T47D (cell line): ENCODE measurements at places on chromosomes 5 and 9.

- DNase-seq: no peak
These were observed 82.4 kb downstream of the PCSK1 start for GRCh38 chr5:96350678-96351077.

GRCh38 chr9:100056561-100056960 is 42.2 kb downstream of the ERP44 start:
- DNase-seq: no peak

GRCh38 chr9:14314929-14315874 is 1.3 kb upstream of the NFIB start:
- peak; percentile 69 for DNase-seq

GRCh38 chr5:50969151-50970031 is 303.0 kb downstream of the PARP8 start:
- no peak for DNase-seq

DNA sequence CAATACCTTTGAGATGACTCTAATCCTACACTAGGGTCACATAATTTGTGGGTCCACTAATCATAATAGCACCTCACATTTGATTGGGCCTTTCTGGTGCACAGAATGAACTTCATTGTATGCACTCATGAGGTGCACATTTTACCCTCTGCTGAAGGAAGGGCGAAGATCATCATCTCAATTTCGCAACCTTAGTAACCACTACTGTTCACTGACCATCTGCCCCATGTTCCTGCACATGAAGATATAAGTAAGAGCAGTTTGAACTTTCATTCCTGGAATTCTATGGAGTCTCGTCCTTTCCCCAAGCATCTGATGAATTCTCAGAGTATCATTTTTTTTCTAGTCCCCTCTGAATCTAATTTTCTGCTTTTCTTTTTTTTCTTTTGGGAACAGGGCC is 21.2 kb downstream of the GAS1 start:
- no peak for DNase-seq

GRCh38 chr9:130624154-130624553 is 40.2 kb upstream of the PRDM12 start:
- DNase-seq: no peak

- no peak for DNase-seq
These were observed 900 bp downstream of the RGS7BP start for GRCh38 chr5:64506567-64507263.

DNA sequence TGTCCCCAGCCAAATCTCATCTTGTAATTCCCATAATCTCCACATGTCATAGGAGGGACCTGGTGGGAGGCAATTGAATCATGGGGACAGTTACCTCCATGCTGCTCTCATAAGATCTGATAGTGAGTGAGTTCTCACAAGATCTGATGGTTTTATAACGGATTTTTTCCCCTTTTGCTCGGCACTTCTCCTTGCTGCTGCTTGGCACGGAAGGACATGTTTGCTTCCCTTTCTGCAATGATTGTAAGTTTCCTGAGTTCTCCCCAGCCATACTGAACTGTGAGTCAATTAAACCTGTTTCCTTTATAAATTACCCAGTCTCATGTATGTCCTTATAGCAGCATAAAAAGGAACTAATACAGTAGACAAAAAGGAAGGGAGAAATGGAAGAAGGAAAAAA is 76.7 kb upstream of the CCNG1 start:
- DNase-seq: no peak

- DNase-seq: no peak
These were observed 6.6 kb upstream of the CEMIP2 start for GRCh38 chr9:71774920-71775319.

GRCh38 chr9:76302947-76303550 is 91.2 kb downstream of the RFK start:
- DNase-seq: no peak

GRCh38 chr5:61784341-61784740 is 452.3 kb downstream of the ZSWIM6 start:
- no peak for DNase-seq

DNA sequence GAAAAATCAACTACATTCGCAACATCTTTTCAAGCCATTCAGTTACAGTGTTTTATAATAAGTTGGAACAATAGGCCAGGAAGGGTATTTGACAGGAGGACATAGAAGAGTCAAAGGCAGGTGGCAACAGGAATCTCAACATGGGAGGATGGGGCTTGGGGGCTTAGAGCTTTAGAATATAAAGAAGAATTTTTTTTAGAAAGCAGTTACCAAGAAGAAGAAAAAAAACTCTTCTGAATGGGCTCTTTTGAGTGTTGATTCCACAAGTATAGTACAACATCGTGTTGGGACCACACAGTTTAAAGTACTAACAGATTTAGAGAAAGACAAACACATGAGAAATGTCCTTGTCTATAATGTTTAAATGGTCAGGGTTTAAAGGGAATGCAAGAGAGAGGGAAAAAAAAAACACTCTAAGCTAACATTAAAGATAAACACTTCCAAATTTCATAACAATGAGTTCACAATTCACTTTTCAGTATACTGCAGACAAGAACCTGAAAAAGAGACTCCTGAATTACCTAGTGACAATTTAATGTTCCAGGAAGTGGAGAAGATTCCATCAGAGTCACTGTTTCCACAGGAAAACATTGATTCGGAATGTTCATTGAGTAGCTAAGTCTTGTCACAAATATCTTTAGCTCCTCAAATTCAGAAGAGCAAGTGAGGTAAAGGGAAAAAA is 282.3 kb downstream of the DEPDC1B start:
- DNase-seq: no peak

DNA sequence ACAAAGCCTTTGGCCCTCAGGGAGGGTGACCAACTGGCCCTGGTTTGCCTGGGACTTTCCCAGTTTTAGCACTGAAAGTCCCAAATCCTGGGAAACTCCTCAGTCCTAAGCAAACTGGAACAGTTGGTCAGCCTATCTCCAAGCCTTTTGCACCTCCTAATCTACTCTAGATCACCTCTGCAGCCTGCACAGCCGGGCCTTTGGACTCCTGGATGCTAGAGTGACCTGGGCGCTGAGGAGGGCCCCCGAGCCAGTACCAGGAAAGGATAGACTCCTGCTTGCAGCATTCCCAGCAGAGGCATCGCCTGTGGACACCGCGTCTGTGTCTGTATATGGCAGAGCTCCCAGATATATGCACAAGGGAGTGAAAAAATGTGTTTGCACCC is 15.1 kb downstream of the IRF1 start:
- DNase-seq: no peak

GRCh38 chr5:172678902-172679301 is 37.8 kb downstream of the NEURL1B start:
- DNase-seq: no peak

DNA sequence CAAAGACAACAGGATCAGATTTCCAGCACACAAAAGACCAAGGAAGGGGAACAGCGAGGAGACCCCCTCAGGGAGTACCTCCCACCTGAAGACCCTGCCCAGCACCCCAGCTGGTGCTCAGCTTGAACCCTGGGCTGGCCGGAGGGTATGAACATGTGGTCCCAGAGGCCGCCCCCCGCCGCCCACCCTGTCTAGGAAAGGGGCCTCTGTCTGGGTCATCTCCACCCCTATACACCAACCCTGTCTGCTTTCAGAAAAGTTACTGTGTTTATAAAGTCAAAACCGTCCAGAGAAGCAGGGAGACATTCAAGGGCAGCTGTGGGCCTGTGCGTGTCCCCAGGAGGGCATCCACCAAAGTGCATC is 72.2 kb downstream of the ADAMTS2 start:
- DNase-seq: no peak

GRCh38 chr9:68480807-68481206 is 59.9 kb downstream of the TMEM252 start:
- DNase-seq: no peak

DNA sequence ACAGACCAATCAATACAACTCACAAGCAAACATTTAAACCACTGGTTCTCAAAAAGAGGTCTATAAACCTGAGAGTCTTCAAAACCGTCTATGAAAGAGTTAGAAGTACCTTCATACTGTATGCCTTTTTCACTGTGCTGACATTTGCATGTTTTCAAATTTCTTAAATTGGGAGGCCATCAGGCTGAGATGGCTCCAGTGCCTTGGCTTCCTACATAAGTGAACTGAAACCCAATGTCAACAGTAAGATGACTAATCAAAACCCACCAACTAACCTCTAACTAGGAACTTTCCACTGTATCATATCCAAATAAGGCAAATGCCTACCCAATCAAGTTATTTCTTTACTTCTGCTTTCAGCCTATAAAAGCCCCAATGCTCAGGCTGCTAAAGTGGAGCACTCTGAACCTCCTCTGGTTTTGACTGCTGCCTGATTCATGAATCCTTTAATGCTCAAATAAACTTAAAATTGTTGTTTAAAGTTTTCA is 35.1 kb downstream of the FAM13B start:
- no peak for DNase-seq

DNA sequence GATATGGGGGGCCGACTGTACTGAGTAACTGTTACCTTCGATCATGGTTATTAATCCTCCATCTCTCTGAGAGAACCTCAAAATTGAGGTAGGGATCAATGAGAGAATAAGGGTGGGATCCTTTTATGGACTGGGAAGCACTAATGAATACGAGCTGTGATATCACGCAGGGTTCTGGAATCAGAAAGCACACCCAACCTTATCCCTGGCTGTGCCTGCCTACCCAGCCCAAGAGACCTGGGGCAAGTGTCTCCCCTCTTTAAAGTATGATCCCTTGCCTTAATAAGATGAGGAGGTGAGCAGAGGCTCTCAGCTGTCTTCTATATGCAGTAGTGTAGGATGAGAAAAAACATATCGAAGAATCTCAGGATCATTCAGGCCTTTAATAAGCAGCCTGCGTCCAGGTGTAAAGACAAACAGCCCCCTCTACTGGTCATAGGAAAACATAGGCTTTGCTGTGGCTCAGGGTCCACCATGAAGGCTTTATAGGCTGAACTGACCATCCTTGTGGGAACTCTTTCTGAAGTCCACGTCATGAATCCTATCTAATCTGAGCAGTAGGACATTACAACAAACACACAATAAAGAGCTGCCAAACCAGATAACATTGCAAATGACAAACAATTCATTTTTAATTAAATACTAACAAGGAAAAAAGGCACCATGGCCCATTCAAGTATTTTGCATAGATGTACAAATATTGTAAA is 16.8 kb downstream of the NIPAL4 start:
- peak; percentile 81 for DNase-seq

DNA sequence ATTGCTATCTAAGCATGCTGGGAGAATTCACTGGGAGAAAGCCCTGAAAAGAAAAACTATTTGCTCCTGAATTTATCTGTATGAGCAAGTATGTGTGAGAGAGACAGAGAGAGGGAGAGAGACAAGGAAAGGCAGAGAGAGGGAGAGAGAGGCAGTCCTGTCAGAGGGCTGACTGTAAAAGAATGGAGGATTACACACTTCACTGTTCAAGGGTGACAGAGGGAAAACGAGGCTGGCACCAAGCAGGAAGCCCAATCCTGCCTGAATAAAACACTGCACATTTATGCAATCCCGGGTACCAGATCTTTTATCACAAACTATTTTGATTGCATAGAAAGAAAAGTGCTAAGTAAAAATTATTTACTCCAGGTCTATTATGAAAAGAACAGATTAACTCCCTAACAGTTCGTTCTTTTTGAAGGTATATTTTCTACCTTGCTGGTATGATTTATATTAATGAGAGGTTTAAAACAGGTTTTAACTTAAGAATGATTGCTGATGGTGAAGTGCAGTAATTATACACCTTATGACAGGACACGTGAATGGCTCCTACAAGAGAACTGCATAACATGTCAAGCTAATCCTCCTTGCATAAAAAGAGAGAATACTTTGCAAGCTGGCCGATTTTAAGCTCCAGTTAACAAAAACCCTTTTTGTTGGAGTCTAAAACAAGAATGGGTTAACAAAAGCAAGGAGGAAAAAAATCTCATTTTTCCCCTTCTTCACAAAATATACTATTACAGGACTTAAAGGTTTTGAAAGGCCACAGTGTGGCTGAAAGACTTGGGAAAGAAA is 82.5 kb downstream of the NFIB start:
- DNase-seq: no peak

- DNase-seq: no peak
These were observed 6.4 kb downstream of the ISCA1 start for GRCh38 chr9:86275962-86276361.

- no peak for DNase-seq
These were observed 1.3 kb downstream of the SPTAN1 start for GRCh38 chr9:128553728-128554127.
